Activated naive CD4-positive, alpha-beta T cell treated with anti-CD3 and anti-CD28 coated beads, Interleukin-2, amount 10 ng/mL, durations not matched to agents 7 days and 5 days (primary cell): ENCODE measurements at places on chromosomes 4 and X.
A peak's percentile ranks its signal among the peaks of the same experiment; 100 is the strongest.

DNA sequence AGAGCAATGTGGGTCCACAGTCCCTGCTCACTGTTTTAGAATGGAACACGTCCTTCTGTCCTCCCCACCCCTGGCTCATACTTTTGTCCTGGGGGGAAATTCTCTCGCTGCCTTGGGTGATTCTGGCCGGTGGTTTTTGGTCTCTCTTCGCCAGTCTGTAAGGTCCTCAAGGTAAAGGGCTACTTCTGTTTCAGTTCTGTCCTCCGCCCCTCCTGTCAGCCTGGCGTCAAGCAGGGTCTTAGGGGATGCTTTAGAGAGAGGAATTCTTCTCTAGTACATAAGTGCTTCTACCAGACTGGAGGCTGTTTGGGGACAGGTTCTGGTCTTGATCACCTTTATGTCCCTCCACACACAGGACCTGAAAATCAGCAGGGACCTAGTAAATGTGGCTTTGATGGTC, 617 bp upstream of the MRFAP1L1 start:
- H3K4me1 ChIP-seq = peaks cover 55% of the 10 kb centered on the region
- H3K27me3 ChIP-seq = peaks cover 8% of the 10 kb centered on the region
- DNase-seq = no peak
- peak overlapping the region; percentile 100 for H3K4me3 ChIP-seq

GRCh38 chr4:111707491-111707890, 437.8 kb upstream of the FAM241A start:
- H3K4me1 ChIP-seq = no peaks in the 10 kb centered on the region
- no peak overlapping the region for H3K4me3 ChIP-seq
- H3K27ac ChIP-seq = no peak overlapping the region
- no peaks in the 10 kb centered on the region for H3K27me3 ChIP-seq
- no peaks in the 10 kb centered on the region for H3K36me3 ChIP-seq
- no peak for DNase-seq

GRCh38 chr4:111789901-111790640, 355.2 kb upstream of the FAM241A start:
- no peak overlapping the region for H3K27ac ChIP-seq
- H3K36me3 ChIP-seq = no peaks in the 10 kb centered on the region
- peaks cover 3% of the 10 kb centered on the region for H3K27me3 ChIP-seq
- no peak for DNase-seq
- no peaks in the 10 kb centered on the region for H3K4me1 ChIP-seq

DNA sequence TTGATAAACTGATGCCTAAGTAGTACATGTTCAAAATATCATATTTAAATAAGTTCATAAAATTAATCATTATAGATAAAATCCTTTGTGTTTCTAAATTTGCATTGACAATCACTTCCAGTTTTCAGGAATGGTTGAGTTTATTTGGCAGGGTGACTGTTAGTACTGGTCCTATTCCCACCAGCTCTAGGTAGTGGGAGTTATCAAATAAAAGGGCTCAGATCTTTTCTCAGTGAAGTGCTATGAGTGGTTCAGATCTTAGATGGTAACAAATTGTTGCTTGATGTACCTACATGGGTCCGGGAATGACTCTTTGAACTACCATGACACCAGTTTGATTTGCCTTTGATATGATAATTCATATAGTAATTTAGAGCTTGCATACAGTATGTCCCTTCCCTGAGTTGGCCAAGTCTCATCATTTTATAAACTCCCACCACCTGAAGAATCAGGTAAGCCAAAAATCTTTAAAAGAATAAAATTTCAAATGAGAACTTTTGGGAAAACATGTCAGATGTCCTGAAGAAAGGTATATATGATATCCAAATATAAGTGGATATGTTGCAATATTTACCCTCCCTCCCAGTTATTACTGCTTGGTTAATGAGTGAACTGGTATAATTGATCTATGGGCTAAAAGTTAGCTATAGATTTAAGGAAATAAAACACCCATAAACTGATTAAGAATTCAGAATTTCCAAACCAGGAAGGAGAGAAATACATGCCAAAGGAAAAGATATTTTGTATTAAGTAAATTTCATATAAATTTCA, 28.6 kb downstream of the GPC3 start:
- H3K4me3 ChIP-seq = no peak overlapping the region
- H3K4me1 ChIP-seq = no peaks in the 10 kb centered on the region
- H3K27me3 ChIP-seq = peaks cover 3% of the 10 kb centered on the region
- DNase-seq = no peak
- H3K36me3 ChIP-seq = no peaks in the 10 kb centered on the region

- H3K4me3 ChIP-seq = no peak overlapping the region
- no peak overlapping the region for H3K27ac ChIP-seq
- no peaks in the 10 kb centered on the region for H3K4me1 ChIP-seq
- H3K36me3 ChIP-seq = no peaks in the 10 kb centered on the region
- no peaks in the 10 kb centered on the region for H3K27me3 ChIP-seq
Measured at GRCh38 chr4:107561481-107561880, 158.6 kb downstream of the PAPSS1 start.
